Type B pancreatic cell (in vitro differentiated cells): ENCODE measurements at places on chromosomes 4 and X. TPM values are rescaled to one million over a fixed set of nuclear protein-coding genes. Genes with fewer than 3 reads are reported as not detected.

- no peak for DNase-seq
These were observed 69.2 kb upstream of the DIAPH2 start for GRCh38 chrX:96615448-96615847.

GRCh38 chrX:13983734-13984133, 46.0 kb downstream of the GEMIN8 start:
- DNase-seq, result no peak

GRCh38 chrX:2677764-2678163, 13.3 kb upstream of the CD99 start:
- no peak for DNase-seq

- no peak for DNase-seq
These were observed 60.1 kb upstream of the ADRA2C start for GRCh38 chr4:3706111-3706511.

DNA sequence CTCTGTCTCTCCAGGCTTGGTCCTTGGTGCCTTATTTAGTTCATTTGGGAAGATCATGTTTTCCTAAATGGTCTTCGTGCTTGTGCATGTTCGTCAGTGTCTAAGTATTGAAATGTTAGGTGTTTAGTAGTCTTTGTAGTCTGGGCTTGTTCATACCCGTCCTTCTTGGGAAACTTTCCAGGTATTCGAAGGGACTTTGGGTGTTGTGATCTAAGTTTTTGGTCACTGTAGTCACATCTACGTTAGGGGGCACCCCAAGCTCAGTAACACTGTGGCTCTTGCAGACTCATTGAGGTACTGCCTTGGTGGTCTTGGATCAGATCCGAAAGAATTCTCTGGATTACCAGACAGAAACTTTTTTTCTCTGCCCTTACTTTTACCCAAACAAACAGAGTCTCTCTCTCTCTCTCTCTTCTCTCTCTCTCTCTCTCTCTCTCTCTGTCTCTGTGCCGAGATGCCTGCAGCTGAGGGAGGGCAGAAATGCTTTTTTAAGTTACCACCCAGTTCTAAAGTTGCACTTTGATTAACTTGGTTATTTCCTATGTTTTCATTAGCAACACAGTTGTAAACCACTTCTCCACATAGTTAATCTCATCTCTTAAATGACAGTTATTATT, 67.6 kb upstream of the SLC7A3 start:
- no peak for DNase-seq

DNA sequence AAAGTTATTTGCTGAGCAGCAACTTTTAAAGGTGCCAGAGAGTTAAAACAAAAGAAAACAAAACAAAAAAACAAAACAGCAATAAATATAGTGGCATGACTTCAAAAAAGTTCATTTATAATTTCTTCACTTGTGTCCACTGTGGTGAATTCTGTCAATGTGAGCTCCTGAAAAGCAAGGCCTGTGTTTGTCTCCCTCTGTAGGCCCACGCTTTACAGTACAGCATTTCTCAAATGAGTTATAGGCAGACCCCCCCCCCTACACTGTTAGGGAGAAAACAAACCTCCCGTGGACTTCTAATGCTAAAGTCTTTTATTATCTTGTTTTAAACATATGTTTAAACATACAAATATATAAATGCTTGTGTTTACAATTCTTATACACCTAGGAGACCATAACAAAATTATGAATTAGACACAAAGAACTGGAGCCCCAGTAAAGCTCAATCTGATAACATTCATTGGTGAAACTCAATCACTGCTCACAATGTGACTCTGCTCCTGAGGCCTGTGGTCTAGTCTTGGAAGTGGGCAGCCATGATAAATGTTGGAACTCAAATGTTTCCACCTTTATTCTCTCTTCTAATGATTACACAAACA, 47.0 kb upstream of the SCOC start:
- DNase-seq, result no peak

DNA sequence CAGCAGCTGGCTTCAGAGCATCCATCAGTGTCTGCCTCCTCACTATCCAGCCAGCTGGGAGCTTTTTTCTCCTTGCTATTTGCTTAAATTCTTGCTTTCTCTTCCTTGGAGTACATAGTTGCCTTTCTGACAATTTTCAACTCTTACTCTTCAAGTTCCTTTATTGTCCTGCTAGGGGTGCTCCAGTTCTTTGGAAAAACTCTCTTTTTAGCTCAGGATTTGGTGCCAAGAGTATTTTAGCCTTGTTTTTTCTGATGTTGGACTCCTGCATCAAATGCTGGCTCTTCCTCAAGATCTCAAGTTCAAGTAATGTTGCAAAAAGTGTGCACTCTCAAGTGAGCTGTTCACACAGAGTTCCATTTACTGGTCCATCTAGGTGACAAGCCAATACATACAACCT, 126.4 kb downstream of the KDR start:
- no peak for DNase-seq

GRCh38 chrX:133185119-133185518, 33.0 kb downstream of the TFDP3 start:
- DNase-seq, result no peak

DNA sequence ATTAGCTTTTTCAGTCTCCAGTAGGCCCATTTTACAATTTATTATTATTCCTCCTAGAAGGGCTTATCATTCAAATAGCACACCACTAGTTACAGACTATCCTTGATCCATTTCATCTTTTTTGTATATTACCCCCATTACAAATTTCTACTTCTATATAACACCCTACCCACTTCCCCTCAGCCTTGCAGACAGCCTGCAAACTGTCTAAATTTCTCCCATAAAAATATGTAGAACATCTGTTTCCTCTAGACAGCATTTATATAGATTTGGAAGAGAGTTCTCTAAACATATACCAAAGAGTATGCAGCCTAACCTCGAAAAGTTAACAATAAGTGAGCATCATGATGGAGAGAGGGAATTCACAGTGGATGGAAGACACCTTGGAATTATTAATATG, 30.8 kb downstream of the COMMD8 start:
- no peak for DNase-seq

DNA sequence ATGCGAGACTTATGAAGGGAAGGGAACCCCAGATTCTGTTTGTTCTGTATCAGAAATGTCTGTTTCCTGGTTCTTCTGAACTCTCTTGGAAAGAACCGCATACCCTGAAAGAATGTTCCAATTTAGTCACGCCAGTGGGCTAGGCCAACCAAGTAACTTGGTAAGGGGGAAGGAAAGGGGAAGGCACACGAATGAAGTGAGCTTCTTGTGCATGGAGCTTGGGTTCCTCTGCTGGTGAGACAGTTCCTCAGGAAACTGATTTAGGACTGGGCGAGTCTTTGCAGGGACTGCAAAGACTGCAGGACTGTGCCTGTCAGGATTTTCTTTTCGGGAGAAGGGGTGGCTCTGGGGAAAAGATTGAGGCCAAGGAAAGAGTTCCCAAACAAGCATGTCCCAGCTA, 35.6 kb downstream of the FRMPD3 start:
- no peak for DNase-seq

GRCh38 chrX:10414862-10415261, 205.5 kb downstream of the MID1 start:
- DNase-seq, result no peak

- DNase-seq, result no peak
These were observed 70.5 kb downstream of the SLC9A6 start for GRCh38 chrX:136055651-136056221.

Gene SSX4
- total RNA-seq, result not detected in 2 replicates

Gene CPLX1
- 3.7 and 5.6 TPM in 2 replicates for total RNA-seq

Gene ZFP92
- total RNA-seq, result 0.26 and 0.41 TPM in 2 replicates

Gene VCX3A
- not detected in 2 replicates for total RNA-seq

Gene TMSB15C
- 4.4 and 16.5 TPM in 2 replicates for total RNA-seq
